ENCODE measurements at places on chromosomes 1 and 21.
A peak's percentile ranks its signal among the peaks of the same experiment; 100 is the strongest.

GRCh38 chr1:200290010-200290685 lies 119.7 kb downstream of the ZNF281 start:
- DNase-seq, result no peak

DNA sequence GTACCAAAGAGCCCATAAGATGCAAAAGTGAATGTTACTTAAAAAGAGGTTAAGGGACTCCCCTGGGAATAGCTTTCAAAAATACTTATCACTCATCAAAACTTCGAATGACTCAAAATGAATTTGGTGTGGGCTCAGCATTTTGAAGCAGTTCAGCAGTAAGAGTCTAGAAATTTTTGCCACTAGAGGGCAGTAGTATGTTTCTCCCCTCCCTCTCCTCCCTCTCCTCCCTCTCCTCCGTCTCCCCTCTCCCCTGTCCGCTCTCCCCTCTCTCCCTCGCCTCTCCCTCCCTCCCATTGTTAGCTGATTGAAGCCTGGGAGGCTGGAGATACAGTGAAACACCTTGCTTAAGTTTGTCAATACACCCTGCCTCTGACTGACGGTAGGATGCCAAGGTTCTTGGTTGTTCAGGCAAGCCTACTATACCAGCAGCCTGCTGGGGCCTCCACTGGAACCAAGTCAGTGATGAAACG lies 70.8 kb upstream of the TENT5C start:
- DNase-seq, result no peak

- no peak for DNase-seq
These were observed 1.8 kb upstream of the ACBD6 start for GRCh38 chr1:180504186-180504585.

- peak; percentile 84 for DNase-seq
These were observed 24.4 kb downstream of the DHRS3 start for GRCh38 chr1:12593621-12594066.

DNA sequence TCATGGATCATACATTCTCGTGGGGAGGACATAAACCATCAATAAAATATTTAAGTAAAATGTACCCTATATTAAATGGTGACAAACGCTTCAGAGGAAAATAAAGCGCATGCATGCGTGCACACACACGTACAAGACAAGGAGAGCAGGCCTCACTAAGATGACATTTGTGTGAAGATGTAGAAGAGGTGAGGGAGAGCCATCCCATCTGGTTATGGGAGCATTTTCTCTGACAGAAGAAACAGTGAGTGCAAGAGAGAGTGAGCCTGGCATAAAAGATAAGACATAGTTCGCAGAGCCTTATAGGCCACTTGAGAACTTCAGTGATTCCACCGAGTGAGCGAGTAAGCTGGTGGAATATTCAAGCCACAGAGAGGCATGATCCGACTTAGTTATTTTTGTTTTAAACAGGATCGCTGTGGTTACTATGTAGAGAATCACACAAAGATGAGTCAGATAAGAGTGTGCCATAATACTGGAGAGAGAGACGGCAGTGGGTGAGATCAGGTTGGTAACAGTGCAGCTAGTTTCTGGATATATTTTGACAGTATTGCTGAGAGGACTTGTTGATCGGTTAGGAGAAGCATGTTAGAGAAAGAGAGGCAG lies 624.2 kb downstream of the PLPP3 start:
- no peak for DNase-seq

DNA sequence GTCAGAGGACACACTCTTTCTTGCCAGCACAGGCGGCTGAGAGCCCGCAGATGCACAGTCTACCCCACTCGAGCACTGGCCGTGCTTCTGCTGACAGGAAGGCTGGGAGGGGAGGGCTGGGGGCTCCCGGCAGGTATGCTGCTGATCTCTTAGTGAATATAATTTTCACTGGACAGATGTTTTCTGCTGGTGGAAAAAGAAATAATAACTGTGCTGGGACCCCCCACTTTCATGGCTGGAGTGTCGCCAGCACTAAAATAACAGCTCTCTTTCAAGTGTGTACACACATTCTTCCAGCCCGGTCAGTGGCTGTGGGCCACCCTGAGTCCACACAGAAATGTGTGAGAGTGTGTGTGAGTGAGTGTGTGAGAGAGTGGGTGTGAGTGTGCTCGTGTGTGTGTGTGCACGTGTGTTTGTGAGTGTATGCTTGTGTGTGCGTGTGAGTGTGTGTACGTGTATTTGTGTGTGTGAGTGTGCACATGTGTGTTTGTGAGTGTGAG lies 167.7 kb upstream of the USP24 start:
- no peak for DNase-seq

Data from tibial artery (tissue), 4 donors.